ENCODE measurements at places on chromosomes 11 and 22.

DNA sequence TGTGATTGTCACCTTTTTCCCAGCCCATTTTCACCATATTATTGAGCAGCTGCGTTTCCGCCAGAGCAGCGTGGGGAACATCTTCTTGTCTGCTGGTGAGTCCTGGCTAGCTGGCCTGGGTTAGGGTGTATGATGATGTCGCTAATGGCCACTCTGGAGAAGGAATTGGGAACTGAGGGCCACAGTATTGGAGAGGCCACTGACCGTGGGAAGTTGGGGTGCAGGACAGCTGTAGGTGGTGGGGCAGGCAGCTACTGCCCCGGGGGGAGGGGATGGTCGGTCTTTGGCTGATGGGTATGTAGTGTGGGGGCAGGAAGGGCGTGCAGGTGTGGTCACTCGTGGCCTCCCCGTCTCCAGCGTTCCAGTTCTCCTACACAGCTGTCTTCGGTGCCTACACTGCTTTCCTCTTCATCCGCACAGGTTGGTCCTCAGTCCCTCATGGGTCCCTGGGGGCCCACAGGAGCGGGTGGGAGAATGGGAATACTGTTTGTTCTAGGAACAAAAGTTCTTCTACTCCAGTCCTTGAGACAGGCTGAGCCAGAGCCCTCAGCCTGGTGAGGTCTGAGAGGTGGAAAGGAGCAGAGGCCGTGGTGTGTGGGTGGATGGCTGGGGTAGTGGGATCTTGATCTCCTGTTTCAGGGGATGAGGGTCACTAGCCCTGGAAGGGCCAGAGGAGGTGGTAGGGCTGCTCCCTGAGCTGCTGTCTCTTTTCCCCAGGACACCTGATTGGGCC, 2.1 kb downstream of the RCE1 start:
- no peak for DNase-seq

DNA sequence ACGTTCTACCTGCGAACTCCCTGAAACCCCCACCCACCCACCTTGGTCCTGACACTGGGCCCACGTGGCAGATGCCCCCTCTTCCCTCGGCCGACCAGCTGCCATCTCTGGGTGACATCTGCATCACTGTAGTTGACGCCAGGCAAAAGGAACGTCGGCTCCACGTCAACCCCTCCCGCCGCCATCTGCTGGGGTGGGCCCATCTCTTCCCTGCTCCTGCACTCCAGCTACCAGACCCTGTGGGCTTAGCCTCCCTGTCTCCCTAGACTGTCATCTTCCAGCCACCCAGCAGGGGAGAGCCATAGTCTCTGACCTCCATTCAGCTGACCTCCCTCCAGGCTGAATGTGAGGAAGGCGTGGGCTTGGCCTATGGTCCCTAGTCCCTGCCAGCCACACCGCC, 21.4 kb downstream of the CHID1 start:
- DNase-seq, result no peak

DNA sequence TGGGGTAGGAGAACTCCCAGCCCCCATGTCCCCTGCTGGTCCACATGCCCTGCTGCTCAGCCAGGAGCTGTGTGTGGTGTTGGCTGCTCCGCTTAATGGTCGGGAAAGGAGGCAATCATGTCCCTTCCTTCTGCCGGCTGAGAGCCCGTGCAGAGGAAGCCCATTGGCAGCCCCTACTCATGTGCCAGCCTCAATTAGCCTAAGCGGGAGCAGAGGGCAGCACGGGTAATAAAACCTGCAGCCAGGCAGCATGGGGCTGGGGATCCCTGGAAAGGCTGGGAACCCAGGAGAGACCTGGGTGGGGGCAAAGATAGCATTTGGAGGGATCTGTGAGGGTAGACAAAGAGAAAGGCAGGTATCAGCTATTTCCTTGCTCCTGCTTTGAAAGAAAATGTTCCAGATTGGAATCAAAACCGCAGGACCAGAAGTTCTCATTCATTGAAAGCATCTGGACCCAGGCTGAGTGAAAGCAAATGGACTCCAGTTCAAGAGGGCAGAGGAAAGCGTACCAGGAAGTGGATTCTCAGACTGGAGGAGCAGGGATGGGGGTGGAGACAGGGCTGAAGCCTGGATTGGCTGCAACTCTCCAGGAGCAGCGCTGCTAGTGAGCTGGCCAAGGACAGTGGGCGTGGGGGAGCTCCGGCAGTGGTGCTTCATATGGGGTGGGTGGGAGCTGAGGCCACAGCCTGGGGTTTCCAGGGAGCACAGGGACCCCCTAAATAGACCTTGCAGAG, 103.4 kb upstream of the NECTIN1 start:
- DNase-seq, result no peak

- no peak for DNase-seq
Observed at GRCh38 chr11:126823274-126823673, 177.3 kb downstream of the KIRREL3 start.

GRCh38 chr22:49347376-49347775, 480.3 kb downstream of the BRD1 start:
- no peak for DNase-seq

DNA sequence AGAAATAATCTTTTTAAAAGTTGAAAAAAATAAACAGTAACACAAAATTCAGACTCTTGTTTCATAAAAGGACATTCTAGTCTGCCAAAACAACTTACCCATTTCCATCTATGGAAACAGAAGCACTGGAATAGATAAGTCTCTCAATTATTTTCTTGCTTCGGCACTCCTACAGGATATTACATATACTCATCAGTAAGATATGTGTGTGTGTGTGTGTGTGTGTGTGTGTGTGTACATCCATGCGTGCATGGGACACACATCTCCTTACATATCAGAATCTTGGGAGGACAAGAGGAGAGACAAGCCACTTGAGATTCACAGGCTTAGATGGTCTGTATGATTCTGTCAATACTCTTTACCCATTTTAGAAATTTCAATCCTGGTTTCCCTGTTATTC, 144.6 kb downstream of the ATG16L2 start:
- DNase-seq, result no peak

DNA sequence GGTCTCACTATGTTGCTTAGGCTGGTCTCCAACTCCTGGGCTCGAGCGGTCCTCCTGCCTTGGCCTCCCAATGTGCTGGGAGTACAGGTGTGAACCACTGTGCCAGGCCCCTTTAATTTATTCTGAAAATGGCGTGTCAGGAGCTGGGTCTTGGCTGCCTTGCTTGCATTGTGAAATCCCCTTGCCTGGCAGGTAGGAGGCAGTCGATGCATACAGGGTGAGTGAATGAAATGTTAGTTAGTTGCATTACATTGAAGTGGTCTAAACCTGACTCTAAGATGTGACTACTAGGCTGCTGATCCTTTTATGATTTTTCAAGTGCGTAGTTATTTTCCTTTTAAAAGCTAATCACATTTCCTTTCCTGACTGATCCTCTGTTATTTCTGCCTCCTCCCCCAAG, 42.9 kb downstream of the PARVB start:
- no peak for DNase-seq

DNA sequence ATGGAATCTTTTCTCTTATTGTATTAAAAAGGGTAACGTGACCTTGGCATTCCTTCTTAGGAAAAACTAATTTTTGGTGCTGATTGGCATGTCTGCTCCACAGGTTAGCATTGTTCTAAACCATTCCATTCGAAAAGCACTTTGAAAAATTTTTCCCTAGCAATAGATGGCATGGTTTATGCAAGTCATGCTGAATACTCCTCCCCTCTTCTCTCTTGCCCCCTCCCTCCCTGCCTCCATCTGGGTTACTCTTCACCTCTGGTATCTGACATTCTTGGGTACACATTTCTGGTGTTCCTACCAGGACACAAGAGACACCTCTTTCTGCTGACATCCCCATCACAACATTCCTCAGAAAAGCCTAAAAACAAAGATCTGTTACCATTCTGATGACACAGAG, 1.5 kb upstream of the SLC22A25 start:
- no peak for DNase-seq

DNA sequence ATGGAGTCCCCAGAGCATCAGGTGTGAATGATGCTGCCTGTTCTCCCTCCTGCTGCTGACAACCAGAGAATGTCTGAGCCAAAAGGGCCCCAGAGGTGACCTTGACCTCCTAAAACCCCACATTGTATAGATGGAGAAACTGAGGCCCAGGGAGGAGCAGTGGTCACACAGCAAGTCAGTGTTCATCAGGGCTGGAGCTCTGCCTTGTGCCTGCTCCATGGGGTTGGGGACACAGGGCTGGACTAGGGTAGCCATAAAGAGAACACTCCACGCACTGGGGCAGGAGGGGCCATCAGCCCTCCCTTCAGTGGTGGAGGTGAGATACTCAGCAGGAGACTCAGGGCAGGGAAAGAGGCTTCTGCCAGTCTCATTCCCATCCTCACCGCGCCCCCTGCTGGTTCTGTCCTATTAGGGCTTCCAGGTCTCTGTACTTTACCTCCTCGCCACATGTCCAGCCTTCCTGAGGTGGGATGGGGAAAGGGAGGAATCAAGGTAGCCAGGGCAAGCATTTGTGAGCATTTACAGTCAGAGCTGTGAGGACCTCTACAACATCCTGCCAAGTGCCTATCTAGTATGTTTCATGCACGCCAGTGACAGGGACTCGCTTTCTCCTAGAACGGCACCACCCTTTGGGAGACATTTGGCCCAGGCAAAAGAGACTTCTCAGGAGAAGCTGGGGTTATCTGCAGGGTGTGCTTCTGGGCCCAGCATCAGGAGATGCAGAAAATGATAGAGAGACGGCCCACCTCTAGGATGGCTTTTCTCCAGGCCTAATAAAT, 43.2 kb downstream of the NEU3 start:
- DNase-seq, result no peak

GRCh38 chr11:87180742-87181141, 143.0 kb downstream of the TMEM135 start:
- no peak for DNase-seq

GRCh38 chr22:37589636-37590035, 9.7 kb upstream of the LGALS2 start:
- DNase-seq, result no peak

DNA sequence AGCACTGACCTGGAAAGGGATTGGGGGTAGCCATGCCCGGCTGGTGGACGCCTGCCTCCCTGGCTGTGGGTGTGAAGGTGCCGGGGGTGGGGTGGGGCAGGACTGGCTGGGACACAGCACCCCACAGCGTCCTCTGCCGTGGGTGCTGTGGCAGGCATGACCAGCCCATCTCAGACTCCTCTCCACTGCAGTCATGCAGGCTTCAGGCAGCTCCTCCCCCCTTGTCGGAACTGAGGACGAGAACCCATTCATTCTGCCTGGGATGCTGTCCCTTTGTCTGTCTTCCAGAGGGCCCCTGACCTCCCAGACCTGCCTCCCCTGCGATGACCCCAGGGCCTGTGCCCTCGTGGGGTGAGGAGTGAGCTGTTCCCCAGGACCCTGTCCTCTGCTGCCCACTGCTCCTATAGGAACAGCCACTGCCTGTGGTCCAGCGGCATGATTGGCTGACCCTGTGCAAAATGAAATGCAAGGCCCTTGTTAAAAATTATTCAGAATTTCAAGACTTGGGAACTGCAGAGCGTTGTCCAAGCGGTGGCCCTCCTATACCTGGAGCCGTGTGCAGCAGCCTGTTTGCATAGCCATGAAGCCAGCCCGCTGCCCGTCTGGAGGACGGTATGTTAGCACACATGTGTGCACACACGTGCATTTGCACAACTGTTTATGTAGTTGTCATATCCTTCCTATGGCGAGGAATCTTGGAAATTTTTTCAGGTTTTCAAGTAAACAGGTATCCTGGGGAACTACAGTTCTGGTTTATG, 1122.3 kb downstream of the BRD1 start:
- no peak for DNase-seq

DNA sequence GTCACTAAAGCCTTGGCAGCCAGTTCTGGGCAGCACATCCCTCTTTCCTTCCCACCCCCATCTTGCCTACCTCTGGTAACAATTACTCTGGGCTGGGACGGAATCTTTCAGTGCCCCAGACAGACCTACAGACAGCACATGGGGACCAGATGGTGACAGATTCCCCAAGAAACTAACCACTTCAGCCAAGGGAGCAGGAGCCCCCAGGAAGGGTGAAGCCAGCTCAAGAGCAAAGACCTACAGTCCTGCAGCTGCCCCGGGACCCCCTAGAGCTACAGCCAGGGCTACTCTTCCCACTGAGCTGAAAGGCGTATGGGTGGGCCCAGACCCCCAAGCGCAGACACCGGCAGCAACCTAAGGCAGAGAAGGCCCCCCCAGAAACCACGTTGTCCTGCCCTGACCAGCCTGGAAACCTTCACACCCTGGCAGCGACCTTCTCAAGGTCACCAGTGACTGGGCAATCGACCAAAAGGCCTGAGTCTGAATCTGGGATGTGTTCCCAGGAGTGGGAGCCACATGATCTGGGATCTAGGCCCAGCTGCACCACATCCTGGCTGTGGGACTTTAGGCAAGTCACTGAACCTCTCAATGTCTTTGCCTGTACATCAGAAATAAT, 65.8 kb downstream of the LRRC32 start:
- DNase-seq, result no peak

DNA sequence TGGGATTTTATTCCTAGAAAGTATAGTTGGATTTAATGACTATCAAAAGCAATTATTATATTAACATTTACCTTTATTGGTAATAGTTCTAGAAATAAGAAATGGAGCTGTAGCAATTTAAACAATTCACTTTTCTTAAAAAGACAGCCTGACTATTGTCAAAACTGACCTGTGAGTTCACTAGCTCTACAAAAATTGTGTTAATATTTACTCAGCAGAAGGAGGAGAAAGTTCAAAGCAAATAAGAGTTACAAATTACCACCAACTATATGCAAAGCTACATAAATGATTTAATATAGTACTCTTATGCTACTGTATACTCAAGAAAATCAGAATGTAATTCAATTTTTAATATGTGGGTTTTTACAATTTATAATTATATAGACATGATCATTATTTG, 310.0 kb downstream of the DCDC1 start:
- no peak for DNase-seq

DNA sequence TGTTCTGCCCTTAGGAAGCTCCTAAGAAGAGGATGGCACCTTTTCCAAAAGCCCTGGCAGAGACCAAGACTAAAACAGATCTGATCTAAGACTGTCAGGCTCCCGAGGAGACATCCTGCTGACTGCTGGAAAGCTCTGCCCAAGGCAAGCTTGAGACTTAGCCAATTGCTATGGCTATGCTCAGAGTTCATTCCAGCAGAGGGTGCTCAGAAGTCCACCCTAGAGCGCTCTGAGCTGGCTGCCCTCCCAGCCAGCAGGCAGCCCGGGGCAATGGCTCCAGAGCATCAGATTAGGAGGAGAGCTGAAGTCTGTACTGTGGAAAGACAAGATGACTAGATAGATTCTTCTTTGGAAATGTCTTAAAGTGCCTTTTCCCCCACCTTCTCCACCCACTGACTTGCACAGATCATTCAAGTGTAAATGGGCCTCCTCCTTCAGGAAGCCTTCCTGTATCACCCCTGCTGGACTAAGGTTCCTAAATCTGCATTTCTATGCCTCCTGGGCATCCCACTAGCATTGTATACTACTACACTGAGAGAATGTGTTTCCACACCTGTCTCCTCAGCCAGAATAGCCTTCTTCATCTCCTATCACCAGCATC, 23.4 kb downstream of the LRRC55 start:
- no peak for DNase-seq

- no peak for DNase-seq
Observed at GRCh38 chr11:95456714-95457491, 225.9 kb upstream of the SESN3 start.

GRCh38 chr11:81070948-81071347, 1630.1 kb upstream of the TENM4 start:
- no peak for DNase-seq

- DNase-seq, result no peak
Observed at GRCh38 chr11:76025068-76025467, 181.2 kb downstream of the WNT11 start.

Measured in epithelial cell of proximal tubule (primary cell).